ENCODE measurements at places on chromosomes 1 and 21. TPM values are rescaled to one million over a fixed set of nuclear protein-coding genes. Genes with fewer than 3 reads are reported as not detected.

The TAS1R1 gene
- total RNA-seq = under 0.01 TPM

The ZP4 gene
- total RNA-seq = not detected

The SPATA21 gene
- total RNA-seq = under 0.01 TPM

The KRTAP21-2 gene
- not detected for total RNA-seq

The GLIS1 gene
- total RNA-seq = not detected

The GPX7 gene
- total RNA-seq = 7.1 TPM

The REN gene
- total RNA-seq = not detected

The AQP10 gene
- not detected for total RNA-seq

The HENMT1 gene
- total RNA-seq = 1.5 TPM

The HFM1 gene
- 0.14 TPM for total RNA-seq

The HP1BP3 gene
- total RNA-seq = 322 TPM

The PRAMEF1 gene
- total RNA-seq = not detected

The APCS gene
- not detected for total RNA-seq

The OR2T11 gene
- total RNA-seq = not detected

The LEFTY1 gene
- 0.19 TPM for total RNA-seq

The LEPR gene
- total RNA-seq = 109 TPM

The NUP210L gene
- total RNA-seq = 0.09 TPM

The HHAT gene
- total RNA-seq = 1.8 TPM

The EFNA3 gene
- total RNA-seq = 2.2 TPM

The NUF2 gene
- total RNA-seq = 5.3 TPM

The TBX19 gene
- total RNA-seq = 0.51 TPM

The RAB4A gene
- 22.1 TPM for total RNA-seq

The OVAAL gene
- not detected for total RNA-seq

The DENND2C gene
- total RNA-seq = 2.9 TPM

The OR10J1 gene
- not detected for total RNA-seq

The GNG12 gene
- 256 TPM for total RNA-seq

The ALPL gene
- 0.19 TPM for total RNA-seq

The LDLRAD2 gene
- 0.17 TPM for total RNA-seq

Data from dermis blood vessel endothelial cell (primary cell).